ENCODE measurements at places on chromosomes 1 and 21.
A peak's percentile ranks its signal among the peaks of the same experiment; 100 is the strongest.

DNA sequence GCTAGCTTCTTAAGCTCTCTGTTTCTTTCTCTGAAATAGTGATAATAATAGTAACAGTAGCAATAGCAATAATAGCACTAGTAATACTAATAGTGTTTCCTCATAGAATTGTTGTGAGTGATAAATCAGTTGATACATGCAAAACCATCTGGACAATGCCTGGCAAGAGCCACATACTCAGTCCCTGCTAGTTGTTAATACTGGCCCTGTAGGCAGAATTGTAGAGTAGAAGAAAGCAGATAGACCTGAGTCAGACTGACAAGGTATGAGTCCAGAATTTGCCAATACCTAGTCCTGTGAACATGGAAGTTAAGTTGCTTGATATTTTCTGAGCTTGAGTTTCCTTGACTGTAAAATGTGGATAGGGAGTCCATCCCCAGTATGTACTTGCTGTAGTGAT is 171.9 kb downstream of the C1orf21 start:
- no peak for DNase-seq

- no peak for DNase-seq
These were observed 381.0 kb upstream of the VAMP3 start for GRCh38 chr1:7389906-7390603.

DNA sequence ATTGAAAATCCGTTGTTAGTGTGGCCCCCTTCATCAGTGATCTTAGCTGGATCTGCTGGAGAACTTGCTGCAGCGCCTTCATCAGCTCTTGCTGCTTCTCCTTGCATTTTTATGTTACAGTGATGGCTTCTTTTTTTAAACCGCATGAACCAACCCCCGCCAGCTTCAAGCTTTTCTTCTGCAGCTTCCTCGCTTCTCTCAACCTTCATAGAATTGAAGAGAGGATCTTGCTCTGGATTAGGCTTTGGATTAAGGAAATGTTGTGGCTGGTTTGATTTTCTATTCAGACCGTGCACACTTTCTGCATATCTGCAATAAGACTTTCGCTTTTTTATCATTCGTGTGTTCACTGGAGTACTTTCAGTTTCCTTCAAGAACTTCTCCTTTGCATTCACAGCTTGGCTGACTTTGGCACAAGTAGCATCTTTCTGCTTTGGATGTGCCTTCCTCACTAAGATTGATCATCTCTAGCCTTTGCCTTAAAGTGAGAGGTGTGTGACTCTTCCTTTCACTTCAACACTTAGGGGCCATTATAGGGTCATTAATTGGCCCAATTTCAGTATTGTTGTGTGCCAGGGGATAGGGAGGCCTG is 13.1 kb downstream of the RNF187 start:
- DNase-seq, result no peak

DNA sequence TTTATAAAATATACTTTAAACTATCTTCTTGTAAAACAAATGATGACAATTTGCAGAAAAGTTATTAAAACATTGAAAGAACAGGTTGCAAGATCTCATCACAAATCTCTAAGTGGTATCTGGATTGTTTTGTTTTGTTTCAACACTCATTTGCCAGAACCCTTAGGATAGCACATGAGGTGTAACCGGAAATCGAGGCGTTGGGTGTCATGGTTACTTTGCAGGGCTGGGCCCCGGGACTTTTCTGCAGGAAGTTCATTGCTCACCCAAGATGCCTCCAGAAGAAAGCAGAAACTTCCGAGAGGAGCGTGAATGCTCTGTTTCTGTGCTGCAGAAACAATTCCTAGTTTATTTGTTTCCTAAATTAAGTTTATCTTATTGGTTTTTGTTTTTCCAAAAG is 2.5 kb downstream of the DISC1 start:
- DNase-seq, result no peak

- no peak for DNase-seq
These were observed 22.1 kb upstream of the GBP2 start for GRCh38 chr1:89147678-89148658.

DNA sequence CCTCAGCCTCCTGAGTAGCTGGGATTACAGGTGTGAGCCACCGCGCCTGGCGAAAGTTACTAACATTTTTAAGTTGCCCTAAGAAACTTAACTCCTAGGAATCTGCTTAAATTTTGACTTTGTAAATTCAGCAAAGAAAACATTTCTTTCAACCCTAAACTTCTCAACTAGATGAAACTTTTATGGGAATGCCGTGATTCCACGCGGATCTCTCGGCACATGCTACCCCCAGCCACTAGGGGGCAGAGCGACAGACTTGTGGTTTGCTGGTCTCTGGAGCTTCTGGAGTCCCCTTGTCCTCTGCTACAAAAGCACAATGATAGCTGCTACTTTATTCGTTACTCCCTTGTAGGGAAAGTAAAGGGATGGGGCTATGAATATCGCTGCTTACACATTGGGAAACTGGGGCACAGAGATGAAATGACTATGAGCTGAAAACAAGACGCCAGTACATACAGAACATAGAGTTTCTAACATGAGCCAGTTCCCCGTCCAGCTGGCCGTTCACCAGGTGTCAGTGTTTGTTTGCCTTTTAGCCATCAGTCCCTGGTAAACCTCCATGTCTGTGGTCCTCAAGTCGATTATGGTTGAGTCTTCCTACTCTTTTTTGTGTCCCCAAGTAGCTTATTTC is 114.7 kb downstream of the PBX1 start:
- DNase-seq, result no peak

- DNase-seq, result no peak
These were observed 15.9 kb upstream of the PPP2R5A start for GRCh38 chr1:212269306-212269705.

DNA sequence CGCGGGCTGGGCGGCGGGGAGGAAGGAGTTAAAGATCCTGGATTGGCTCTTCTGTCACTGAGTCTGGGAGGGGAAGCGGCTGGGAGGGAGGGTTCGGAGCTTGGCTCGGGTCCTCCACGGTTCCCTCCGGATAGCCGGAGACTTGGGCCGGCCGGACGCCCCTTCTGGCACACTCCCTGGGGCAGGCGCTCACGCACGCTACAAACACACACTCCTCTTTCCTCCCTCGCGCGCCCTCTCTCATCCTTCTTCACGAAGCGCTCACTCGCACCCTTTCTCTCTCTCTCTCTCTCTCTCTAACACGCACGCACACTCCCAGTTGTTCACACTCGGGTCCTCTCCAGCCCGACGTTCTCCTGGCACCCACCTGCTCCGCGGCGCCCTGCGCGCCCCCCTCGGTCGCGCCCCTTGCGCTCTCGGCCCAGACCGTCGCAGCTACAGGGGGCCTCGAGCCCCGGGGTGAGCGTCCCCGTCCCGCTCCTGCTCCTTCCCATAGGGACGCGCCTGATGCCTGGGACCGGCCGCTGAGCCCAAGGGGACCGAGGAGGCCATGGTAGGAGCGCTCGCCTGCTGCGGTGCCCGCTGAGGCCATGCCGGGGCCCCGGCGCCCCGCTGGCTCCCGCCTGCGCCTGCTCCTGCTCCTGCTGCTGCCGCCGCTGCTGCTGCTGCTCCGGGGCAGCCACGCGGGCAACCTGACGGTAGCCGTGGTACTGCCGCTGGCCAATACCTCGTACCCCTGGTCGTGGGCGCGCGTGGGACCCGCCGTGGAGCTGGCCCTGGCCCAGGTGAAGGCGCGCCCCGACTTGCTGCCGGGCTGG is at the start of gene NPR1:
NPR1 (plus strand) TSS at position 170 of the 818 bp plus-strand sequence; CDS start at position 591, 421 bp downstream.
- peak; percentile 33 for DNase-seq

DNA sequence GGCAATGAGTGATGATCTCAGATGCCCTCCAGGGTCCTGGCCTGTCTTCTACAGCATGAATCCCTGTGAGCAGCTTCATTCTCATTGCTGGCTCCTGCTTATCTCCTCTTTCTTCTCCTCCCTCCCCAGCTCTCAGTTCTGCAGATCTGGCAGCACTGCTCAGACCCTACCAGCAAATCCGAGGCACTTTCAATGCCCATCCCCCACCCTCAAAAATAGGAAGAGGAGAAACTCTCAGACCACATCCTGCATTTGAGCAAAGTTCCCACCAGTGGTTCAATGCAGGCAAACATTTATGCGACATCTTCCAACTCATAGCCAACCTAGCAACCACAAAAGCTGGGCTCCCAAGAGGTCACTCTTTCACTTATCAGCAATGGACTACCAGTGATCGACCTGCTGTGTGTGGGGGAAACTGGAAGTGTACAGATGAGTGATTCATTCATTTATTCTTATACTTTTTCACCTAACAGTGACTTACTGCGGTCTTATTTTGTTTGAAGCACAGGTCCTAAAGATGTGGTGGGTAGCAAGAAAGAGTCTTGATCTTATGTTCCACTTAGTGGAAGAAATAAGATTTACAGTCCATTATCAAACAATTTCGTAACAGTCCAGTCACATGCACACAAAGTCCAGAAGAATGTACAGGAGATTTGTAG is 5.8 kb upstream of the CHI3L2 start:
- DNase-seq, result no peak

- DNase-seq, result peak; percentile 70
These were observed 83.9 kb downstream of the FASLG start for GRCh38 chr1:172742599-172743500.

DNA sequence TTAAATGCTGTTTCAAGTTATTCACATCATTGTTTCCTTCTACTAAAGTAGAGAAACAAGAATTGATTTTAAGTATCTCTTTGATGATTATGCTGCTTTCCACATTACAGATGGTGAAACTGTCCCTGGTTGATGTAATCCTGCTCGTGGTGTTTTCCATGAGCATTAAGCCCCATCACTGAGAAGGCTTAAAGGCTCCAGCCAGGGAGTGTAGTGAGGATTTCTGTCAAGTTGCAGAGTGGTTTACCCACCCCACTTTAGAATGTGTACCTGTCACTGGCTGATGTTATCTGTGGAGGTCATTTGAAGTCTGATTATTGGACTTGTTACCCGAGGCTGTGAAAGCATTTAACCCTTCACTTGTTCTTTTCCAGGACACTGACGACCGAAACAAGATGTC is 12.9 kb downstream of the CERS2 start:
- DNase-seq, result no peak

- DNase-seq, result no peak
These were observed 52.9 kb downstream of the ATP1A1 start for GRCh38 chr1:116425987-116426386.

DNA sequence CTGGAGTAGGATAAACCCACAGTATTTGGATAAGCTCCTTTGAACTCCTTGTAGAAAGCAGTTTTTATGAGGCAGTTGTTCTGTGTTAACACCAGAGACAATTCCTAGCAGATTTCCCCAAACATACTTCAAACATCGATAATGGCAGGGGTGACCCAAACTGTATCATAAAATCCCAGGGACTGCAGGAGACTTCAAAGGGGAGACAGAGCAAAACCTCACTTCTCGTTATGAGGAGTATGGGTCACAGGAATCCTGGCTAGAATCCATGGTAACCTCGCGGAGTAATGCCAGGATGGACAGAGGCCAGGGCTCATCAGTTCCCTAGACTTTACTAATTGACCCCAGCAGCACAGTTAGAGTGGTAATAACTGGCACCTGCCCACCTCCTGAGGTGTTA is 148.0 kb downstream of the DHRS3 start:
- no peak for DNase-seq

- DNase-seq, result no peak
These were observed 23.6 kb upstream of the ATP5PO start for GRCh38 chr21:33939226-33939625.

DNA sequence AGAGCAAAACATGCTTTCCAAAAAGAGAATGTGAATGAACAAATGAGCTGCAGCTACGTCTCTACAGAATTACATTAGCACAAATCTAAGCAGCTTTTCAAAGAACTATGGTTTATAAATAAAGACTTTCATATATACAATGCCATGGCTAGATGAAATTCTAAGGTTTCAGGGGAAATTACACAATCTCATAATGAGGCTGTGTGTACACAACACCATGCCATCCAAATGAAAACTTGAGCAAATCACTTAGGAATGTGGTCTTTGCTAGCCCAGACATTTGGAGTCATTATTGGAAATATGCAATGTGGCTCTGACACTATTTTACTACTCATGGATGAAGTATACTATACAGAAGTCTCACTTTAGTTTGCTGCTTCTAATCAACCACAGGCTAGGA is 37.5 kb downstream of the SPAG17 start:
- peak; percentile 66 for DNase-seq

DNA sequence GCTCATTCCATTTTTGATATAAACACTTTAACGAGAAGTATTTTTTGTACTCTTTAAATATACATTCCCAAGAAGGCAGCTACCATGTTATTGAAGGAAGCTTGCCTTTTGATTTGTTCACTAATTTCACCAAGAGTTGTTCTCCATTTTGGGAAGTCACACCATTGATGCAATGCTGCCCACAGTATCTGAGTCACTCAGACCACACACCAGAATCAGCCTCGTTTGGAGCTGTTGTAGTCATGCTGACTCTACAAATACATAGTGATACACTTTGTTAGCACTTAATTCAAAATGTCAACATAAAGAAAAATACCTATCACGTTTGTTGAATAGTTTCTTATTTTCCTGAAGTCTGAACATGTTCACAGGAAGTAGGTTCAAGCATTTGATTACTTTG is 78.7 kb downstream of the PAPPA2 start:
- DNase-seq, result peak; percentile 70

GRCh38 chr1:156963621-156964020 is 43.2 kb downstream of the LRRC71 start:
- no peak for DNase-seq

GRCh38 chr1:147243228-147243685 is 773 bp downstream of the CHD1L start:
- no peak for DNase-seq

GRCh38 chr1:107678993-107679392 is 286.0 kb downstream of the VAV3 start:
- DNase-seq, result no peak

GRCh38 chr1:66981679-66982078 is 56.9 kb downstream of the MIER1 start:
- DNase-seq, result peak; percentile 43

DNA sequence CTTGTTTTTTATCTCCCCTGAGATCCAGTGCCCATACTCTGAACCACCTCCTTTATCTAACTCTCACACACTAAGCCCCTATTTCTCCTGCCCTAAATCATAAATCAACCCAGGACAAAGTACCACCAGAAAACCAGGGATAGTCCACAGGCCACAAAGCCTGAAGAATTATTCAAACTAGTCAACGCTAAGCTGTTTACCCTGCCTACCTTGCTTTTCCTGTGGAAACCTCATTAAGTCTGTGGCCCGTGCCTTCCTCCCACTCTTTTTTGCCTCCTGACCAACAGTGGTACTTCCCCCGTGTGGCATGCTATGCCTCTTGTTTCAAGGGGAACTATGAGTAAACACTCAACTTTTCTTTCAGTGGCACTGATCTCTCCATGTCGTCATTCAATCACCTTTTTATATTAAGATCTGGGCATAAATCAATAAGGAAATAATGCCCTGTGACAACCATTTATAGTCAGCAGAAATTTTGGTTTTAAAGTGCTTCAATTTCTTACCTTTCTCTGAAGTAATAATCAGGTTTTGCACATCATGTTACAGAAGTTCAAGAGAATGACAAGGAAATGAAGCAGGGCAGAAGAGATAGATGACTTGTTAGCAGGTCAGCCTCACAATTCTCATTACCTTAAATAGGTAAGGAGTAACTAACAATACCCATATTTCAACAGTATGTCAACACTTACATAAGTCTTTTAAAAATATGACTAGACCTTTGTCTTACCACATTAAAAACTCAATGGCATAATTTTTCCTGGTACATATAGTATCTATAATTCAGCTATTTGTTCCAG is 32.1 kb downstream of the EYA3 start:
- no peak for DNase-seq

Measured in fibroblast of mammary gland (primary cell).